ENCODE measurements at places on chromosomes 6 and 20. TPM values are rescaled to one million over a fixed set of nuclear protein-coding genes. Genes with fewer than 3 reads are reported as not detected.

HLA-DQB1 gene
- total RNA-seq = not detected

PTCRA gene
- total RNA-seq = not detected

LY6G6D gene
- not detected for total RNA-seq

FAM83D gene
- 3.6 TPM for total RNA-seq

EEF1A2 gene
- 0.96 TPM for total RNA-seq

HLA-DQA1 gene
- total RNA-seq = not detected

SYNCRIP gene
- total RNA-seq = 49.9 TPM

All from tracheal epithelial cell (primary cell).